Prostate gland (tissue), 2 donors: ENCODE measurements at places on chromosomes 11 and 22.

DNA sequence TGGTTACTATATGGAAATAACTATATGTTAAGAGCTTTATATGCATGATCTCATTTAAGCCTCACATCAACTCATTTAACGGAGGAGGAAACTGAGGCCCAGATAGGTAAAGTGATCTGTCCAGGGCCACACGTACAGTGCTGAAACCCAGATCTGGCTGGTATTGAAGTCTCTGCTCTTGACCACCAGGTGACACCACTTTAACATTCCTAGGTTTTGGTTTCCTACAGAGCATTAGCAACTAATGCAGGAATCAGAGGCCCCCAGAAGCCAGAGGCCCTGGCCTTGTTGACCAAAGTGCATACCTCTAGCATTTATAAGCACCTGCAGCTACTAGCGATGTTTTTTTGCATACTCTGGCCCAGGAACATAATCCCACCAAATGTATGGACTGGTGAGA is 12.9 kb upstream of the LIMK2 start:
- DNase-seq: no peak

- DNase-seq: no peak
These were observed 384.3 kb downstream of the NTM start for GRCh38 chr11:131754671-131755070.

- DNase-seq: no peak
These were observed 45.2 kb upstream of the MYO18B start for GRCh38 chr22:25696763-25697162.

DNA sequence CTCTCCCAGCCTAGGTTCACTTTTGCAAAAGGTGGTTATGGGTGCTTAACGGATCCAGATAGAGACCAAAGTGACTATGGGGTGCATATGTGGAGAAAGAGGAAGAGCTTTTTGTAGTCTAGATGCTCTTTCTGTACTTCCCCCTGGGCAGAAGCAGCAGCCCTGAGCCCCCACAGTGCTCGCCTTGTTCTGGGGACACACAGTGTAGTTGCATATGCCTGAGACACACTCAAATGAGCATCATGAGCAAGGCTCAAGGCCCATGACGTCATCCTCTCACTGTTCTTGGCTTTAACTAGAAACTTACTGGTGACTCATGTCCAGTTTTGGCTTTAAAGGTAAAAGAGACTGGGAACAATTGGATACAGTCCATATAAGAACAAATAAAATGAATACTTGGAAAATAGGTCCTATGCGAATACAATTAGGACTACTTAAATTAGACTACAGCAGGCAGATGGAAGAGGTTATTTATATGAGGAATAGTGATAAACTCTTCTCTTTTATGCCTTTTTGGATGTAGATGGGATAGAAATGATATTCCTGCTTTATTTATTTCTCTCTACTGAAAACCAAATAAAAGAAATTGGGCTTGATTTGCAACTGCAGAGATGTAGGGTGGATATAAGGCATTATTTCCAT is 20.1 kb upstream of the PEX26 start:
- peak; percentile 87 for DNase-seq

GRCh38 chr11:63998558-63999348 is 12.5 kb downstream of the OTUB1 start:
- no peak for DNase-seq

DNA sequence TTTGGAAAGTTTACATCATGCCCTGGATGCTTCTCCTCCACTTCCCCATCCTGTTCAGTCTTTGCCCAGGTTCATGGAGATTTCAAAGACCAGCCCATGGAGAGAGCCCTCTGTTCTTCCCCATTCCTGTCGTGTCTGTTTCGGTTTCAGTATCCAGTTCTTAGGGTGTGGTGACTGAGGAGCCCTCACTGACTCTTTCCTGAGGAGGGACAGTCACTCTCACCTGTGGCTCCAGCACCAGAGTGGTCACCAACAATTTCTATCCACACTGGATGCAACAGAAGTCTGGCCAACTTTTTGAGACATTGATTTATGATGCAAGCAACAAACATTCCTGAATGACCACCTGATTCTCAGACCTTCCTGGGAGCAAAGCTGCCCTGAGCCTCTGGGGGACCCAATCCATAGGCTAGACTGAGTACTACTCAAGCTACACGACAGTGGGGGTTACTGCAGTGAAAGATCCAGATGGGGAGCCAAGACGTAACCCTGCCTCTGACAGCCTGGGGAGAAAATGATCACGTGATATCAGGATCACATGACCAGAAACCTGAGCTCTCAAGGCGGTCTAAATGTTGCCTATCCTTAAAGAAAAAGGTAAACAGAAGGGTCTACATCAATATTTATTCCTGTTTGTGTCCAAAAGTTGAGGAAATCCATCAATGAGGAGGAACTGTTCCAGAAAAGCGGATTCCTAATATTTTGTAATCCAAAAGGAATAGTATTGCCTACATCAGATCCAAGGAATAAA is 76.2 kb upstream of the VPREB1 start:
- DNase-seq: no peak
